Activated CD8-positive, alpha-beta memory T cell treated with anti-CD3 and anti-CD28 coated beads for 36 hours (primary cell): ENCODE measurements at places on chromosomes 2 and 18. TPM values are rescaled to one million over a fixed set of nuclear protein-coding genes. Genes with fewer than 3 reads are reported as not detected.

Gene SLC5A7
- total RNA-seq: not detected

Gene NTSR2
- not detected for total RNA-seq

Gene TMEM185B
- 32.0 TPM for total RNA-seq

Gene GALNT3
- 2.6 TPM for total RNA-seq

Gene ALLC
- not detected for total RNA-seq
